ENCODE measurements at places on chromosomes 11 and 22.

GRCh38 chr11:19225123-19225522, 15.6 kb downstream of the E2F8 start:
- DNase-seq: no peak

- no peak for DNase-seq
These were observed 305.0 kb downstream of the TBC1D22A start for GRCh38 chr22:47067321-47067890.

- no peak for DNase-seq
These were observed 26.0 kb downstream of the DUSP8 start for GRCh38 chr11:1546077-1546535.

DNA sequence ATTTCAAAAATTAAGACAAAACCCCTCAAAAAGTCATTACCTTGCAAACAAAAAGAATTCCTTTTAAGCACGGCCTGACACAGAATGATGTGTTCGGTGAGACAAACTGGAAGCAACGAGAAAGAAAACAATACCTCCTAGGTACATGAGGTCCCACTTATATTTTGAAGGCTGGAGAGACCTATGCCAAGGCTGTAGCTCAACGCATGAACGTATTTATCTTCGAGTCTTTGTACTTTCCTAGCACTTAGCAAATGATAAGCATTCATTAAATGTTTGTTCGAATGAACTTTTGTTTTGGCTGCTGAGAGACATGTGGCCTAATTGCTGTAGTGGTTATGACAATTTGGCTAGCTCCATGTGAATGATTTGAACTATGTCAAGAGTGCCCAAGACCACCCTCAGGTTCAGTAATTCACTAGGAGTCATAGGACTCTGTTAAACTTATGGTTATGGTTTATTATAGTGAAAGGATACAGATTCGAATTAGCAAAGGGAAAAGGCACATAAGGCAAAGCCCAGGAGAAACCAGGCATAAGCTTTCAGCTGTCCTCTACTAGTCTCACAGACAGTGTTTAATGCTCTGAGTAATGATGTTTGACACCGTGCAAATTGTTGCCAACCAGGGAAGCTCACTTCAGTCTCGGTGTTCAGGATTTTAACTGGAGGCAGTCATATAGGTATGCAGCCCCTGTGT, 26.0 kb upstream of the HORMAD2 start:
- DNase-seq: no peak

- DNase-seq: no peak
These were observed 27.8 kb upstream of the CSNK2A3 start for GRCh38 chr11:11380883-11381282.

DNA sequence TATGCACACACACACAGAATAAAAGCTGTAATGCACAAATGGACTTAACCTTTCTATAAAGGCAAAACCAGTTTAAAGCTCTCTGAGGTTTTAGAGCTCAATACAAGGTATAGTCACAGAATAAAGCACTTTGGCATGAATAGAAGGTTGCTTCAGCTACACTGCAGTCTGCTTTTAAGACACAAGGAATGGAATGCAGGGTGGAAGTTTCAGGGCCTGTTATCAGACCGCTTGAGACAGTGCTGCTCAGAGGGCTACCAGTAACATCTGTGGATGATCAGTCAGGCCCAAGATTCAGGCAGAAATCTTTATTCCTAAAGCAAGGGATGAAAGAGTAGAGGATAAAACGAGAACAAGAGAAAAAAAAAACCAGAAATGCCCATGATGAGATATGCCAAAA, 46.7 kb downstream of the CD44 start:
- no peak for DNase-seq

- DNase-seq: no peak
These were observed 166.2 kb downstream of the PGR start for GRCh38 chr11:100963375-100963774.

DNA sequence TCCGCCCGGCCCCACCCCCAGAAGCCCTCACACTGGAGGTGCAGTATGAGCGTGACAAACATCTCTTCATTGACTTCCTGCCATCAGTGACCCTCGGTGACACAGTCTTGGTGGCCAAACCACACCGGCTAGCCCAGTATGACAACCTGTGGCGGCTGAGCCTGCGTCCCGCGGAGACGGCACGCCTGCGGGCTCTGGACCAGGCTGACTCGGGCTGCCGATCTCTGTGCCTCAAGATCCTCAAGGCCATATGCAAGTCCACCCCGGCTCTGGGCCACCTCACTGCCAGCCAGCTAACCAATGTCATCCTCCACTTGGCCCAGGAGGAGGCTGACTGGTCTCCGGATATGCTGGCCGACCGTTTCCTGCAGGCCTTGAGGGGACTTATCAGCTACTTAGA, 6.6 kb upstream of the ATF4 start:
- no peak for DNase-seq

GRCh38 chr11:75518771-75519653, 6.7 kb downstream of the GDPD5 start:
- DNase-seq: no peak

DNA sequence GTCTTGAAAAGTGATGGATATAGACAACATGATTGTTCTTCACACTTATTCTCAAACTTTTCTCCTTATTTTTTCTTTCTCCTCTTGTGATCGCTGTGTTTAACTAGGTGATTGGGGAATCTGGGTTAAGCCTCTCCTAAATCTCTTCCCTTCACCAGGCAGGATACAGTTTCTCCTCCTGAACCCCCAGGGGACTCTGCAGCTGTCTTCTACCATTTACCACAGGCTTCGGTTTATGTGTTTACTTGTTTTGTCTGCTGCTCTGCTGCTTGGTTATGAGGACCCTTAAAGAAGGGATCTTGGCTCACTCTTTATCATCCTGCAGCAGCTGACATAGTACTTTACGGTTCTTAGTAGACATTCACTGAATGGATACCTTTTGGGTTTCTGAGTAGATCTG, 124.2 kb downstream of the NCAM1 start:
- DNase-seq: no peak

DNA sequence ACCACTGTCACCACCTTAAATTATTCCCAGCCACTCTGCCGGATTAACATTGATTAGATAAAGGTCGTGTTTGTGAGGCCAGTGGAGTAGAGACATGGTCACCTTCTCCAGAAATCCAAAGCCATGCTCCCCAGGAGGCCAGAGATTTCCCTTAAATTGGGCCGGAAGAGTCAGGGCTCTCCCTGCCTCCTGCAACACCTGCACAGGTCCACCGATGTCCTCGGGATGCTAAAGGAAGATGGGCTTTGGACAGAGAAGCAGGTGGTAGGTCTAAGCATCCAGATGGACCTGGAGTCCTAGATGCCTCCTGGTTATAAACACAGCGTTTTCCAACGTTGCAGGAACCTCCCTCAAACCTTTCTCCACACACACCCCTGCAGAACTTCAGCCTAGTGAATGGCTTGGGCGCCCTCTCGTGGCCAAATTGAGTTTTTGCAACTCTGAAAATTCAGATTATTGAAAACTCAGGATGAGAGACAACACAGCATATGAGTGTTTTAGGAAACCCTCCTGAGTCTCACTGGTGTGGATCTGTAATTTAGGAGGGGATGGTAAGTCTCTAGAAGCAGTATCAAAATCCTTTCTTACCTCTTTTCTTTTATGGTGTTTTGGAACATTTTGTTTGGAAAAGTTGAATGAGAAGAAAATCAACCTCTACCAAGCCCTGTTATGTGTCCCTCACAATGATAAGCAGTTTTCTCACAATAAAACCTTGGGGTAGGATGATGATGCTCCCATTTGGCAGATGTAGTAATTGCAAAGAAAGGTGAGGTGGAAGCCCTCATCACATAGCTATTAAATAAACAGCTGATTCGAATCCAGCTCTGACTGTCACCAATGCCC, 109.6 kb downstream of the RRAS2 start:
- peak; percentile 64 for DNase-seq

GRCh38 chr11:107202241-107202640, 184.0 kb upstream of the GUCY1A2 start:
- DNase-seq: no peak

DNA sequence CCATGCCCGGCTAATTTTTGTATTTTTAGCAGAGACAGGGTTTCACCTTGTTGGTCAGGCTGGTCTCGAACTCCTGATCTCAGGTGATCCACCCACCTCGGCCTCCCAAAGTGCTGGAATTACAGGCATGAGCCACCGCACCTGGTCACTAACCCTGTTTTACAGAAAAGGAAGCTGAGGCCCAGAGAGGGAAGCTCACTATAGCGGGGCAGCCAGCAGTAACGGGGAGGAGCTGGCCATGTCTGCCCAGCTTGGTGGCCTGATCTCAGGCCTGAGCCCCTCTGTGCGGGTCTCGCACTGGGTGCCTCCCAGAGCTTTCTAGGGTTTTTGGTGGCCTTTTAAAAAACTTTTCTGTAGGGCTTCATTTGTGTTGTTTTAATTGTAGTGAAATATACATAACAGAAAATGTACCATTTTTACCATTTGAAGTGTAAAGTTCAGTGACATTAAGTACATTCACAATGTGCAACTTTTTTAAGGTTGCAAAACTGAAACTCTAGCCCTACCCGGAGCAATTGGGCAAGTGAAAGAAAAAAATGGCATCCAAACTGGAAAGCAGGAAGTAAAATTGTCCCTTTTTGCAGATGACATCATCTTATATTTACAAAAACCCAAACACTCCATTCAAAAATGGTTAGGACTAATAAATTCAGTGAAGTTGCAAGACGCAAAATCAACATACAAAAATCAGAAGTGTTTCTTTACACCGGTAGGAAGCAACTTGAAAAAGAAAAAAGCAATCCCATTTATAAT, 14.5 kb upstream of the CYTH4 start:
- DNase-seq: no peak

- DNase-seq: no peak
These were observed 10.1 kb downstream of the C11orf91 start for GRCh38 chr11:33690290-33691065.

- DNase-seq: no peak
These were observed 445.1 kb upstream of the ISX start for GRCh38 chr22:34620832-34621231.

GRCh38 chr22:27780161-27780575, 21.4 kb downstream of the MN1 start:
- no peak for DNase-seq

GRCh38 chr11:110565357-110566336, 135.9 kb downstream of the FDX1 start:
- DNase-seq: peak; percentile 30

- no peak for DNase-seq
These were observed 61.8 kb downstream of the ALX4 start for GRCh38 chr11:44248109-44248508.

DNA sequence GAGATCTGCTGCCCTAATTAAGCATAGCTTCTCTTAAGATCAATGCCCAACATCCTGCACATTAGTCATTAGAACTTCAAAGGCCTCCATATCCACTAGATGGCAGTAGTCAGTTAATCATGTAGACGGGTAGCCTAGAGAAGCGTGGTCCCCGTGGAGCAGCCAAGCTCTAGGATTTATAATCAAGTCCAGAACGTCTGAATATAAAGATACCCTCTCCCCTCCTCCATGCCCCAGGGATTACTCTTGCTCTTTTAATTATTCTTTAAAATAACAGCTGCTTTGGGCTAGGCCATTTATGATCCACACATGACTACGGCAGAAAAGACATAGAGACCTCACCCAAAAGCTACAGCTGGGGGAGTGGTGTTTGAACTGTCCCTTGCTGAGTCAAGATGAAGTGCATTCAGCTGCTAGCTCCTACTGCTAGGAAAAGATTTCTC, 327.6 kb upstream of the PLET1 start:
- peak; percentile 79 for DNase-seq

GRCh38 chr22:44424359-44424682, 73.7 kb downstream of the RTL6 start:
- no peak for DNase-seq

DNA sequence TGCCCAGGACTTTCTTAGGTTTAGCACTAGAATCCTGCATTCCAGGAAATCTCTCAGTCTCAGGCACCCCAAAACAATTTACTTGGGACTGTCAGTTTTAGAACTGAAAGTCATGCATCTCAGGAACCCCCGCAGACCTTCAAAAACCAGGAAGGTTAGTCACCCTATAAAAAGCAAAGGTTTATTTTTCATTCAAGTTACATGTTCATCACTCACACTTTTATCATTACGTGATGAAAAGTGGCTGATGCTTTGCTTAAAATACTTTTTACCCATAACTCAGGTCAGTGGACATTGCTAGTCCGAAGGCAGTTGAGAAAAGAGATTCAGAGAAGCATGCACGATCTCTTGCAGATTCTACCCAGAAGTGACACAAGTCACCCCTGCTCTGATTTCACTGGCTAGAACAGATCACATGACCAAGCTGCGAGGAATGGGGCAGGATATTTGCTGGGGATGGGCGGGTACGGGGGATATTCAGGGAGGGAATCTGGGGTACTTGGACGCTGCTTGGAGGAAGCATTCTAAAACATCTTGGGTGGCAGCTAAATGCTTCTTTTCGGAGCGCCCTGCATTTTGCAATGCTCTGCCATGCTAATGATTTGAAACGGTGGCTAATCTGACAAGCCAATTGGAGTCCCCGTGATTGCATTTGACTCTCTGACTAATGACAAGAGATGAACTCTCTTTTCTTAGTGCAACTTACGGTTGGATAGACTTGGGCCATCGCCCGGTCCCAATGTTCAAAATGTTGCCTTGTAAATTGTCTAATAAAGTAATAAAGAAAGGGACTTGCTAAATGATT, 110.2 kb downstream of the MIAT start:
- no peak for DNase-seq

GRCh38 chr11:130315354-130315970, 745 bp upstream of the ZBTB44 start:
- DNase-seq: no peak

DNA sequence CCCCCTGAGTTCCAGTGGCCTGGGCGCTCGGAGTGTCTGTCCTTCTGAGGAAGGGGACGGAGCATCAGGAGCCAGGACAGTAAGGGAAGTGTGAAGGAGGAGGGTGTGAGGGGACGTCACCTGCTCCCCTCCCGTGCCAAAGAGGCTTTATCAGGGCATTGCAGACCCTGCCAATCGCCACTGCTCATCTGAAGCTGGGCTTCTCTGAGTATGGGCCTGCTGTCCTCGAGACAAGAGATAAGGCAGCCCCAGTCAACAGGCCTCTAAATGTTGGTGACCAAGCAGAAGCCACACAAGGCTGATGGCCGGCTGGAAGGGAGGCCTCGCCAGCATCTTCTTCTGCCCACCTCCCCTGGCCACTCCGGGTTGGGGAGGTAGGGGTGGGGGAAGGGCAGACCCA, 29.8 kb downstream of the LIF start:
- no peak for DNase-seq

DNA sequence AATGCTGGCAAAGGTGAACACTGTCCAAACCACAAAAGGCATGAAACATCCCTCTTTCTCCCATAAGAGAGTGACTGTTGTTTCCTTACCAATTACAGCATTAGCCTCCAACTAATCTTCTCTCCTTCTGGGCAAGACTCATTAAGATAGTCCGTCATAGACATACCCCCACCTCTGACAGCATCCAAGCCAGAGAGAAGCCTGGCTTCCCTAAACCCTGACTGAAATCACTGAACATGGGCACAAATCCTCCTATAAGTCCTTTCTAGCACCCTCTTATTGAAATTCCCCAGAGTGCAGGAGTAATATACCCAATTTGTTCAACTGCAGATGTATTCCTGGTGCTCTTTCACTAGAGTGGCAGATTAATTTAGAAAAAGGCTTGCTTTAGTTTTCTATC, 1.7 kb upstream of the RNASEH2C start:
- no peak for DNase-seq

- no peak for DNase-seq
These were observed 6.7 kb downstream of the ACP2 start for GRCh38 chr11:47241841-47242301.

GRCh38 chr11:62539238-62539925, 7.2 kb downstream of the AHNAK start:
- DNase-seq: no peak

- DNase-seq: no peak
These were observed 1251.9 kb downstream of the BRD1 start for GRCh38 chr22:48575618-48576332.
